Activated naive CD4-positive, alpha-beta T cell (primary cell): ENCODE measurements at places on chromosomes 2 and 18.

DNA sequence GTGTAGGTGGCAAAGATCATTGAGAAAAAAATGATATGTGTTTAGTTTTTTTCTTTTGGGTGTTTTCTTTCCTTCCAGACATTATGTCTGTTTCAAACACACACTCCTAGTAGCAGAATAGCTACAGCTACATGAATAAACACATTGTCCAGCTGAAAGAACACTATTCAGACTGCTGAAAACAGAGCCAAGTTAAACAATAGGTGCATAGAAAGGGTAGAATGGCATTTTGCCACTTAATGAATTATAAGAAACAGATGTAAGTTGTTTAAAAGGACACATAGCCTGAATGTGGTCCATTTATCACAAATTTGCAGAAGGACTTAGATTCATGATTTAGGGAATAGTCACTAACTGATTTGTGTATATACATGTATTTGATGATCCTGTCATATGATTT lies 20.1 kb downstream of the CTLA4 start:
- no peak for DNase-seq

DNA sequence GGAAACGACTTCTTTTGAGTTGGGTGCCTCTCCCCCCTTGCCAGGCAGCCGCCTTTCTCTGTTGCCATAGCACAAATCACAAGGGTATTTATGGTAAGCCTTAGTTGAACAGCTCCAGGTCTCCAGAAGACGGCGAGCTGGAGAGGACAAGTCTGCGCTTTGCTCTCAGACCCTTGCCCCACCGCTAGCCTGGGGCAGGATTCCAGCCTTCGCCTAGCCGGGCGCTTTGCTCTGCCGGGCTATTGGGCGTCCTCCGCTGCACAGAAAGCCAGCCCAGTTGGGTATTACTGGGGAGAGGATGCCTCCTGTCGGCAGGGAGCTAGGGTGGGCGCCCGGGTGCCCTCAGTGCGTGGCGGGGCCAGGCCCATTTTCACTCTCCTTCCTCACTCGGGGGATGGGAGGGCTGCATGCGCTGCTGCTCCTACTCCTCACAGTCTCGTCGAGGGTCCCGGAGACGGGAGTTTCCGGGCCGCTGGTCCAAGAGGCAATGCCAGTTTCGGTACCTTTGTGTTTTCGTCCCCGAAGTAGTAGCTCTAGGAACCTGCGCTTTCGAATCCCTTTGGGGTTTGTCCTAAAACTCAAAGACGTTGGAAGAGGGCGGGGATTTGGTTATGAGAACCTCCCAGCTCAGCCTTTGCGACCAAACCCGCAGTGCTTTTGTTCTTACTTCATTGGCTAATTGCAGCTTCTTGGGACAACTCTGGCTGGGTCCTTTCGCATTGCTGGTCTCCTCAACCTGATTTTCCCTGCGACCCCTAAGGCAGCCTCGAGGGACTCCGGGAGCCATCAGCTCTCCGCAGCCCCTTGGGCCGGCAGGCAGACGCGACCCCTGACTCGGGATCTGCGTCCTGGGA lies 3.6 kb upstream of the DLX2 start:
- DNase-seq, result no peak

DNA sequence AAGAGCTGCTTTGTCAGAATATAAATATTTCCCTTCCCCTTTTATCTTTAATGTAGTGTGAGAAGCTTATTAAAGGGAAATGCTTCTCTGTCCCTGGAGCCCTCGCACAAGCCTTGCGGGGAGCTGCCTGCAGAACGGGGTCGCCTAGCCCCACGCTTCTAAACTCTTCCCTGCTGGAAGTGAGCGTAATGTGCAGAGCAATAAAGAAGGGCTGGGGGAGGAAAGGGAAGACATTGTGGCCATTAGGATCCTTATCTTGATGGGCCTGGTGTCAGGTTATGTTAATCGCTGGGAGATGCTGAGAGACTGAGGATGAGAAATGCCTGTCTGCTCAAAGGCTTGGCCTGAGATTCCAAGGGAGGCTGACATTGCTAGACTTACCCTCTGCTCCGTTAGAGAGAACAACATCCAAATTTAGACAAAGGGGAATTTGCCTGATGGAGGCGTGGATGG lies 18.9 kb upstream of the FZD7 start:
- DNase-seq, result no peak

DNA sequence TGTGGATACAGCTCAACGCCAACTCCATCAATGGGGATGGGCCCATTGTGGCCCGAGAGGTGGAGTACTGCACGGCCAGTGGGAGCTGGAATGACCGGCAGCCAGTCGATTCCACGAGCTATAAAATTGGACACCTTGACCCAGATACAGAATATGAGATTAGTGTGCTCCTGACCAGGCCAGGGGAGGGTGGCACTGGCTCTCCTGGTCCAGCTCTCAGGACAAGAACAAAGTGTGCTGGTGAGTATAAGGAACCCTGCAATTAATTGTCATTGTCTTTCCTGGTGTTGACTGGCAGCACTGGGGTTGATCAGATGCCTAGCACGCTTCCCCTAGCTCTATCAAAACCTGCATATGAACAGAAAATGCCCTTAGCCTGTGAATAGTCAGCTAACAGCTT lies 388.1 kb downstream of the PTPRM start:
- no peak for DNase-seq

- DNase-seq, result no peak
Measured at GRCh38 chr2:160932960-160933359, 227.3 kb upstream of the TANK start.

GRCh38 chr2:38212312-38212711 lies 136.4 kb upstream of the CYP1B1 start:
- DNase-seq, result no peak

- no peak for DNase-seq
Measured at GRCh38 chr2:230319211-230319862, 7.7 kb upstream of the SP140L start.

- no peak for DNase-seq
Measured at GRCh38 chr2:121177896-121178295, 107.1 kb downstream of the TFCP2L1 start.

DNA sequence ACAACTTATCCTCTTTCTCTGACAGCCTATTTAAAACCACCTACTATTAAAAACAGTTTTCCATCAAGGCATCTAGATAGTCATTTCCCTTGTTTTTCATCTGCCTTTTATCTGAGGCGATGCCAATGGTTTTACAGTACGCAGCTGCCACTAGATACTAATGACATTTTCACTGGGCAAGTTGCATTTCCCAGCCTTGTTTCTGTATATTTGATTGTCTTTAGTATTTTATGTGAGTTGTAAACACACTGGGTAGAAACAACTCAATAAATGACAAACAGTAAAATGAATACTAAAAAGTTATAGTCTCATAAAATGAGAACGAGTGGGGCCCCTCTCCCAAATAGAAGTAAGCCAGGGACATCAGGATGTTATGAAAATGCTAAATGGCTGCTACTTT lies 8.9 kb upstream of the DARS1 start:
- DNase-seq, result no peak

DNA sequence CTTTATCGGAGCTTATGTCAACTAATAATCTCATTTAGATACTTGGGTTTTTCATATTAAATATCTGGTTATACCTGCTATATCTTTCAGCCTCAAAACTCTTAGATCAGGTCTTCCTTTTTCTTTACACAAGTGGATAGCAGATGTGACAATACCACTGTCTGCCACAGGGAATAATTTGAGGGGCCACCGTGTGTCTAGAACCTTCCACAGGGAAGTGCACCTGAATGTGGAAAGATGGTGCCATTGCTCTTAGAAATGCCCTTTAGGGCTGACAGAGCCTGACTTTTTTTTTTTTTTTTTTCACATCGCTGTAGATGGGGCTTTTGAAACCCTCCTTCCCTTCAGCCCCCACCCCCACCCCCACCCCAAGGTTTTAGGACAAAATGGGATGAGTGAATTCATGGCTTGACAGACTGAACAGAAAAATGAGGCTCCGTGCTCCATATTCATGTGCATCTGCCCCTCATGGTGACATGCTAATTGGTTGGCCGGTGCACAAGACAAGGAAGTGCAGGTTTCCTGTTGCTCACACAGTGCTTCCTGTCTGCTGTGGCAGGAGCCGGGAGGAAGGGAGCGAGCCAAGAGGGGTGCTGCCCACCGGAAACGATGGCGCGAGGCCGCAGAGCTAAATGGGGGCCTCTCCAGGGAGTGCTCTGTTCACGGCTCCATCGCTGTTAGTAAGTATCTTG lies 246.0 kb downstream of the LDLRAD4 start:
- peak; percentile 47 for DNase-seq

GRCh38 chr2:203858176-203858575 lies 9.4 kb upstream of the CTLA4 start:
- no peak for DNase-seq
